ENCODE measurements at places on chromosomes 4 and X. TPM values are rescaled to one million over a fixed set of nuclear protein-coding genes. Genes with fewer than 3 reads are reported as not detected.

The SHOX gene
- 0.08 TPM for total RNA-seq

The SLBP gene
- total RNA-seq, result 165 TPM

The MEPE gene
- total RNA-seq, result not detected

The MUC7 gene
- total RNA-seq, result not detected

- DNase-seq, result peak; percentile 37
These were observed 60.9 kb downstream of the SEC24D start for GRCh38 chr4:118774989-118775388.

All from H4 (cell line).